ENCODE measurements at places on chromosomes 7 and 10.

DNA sequence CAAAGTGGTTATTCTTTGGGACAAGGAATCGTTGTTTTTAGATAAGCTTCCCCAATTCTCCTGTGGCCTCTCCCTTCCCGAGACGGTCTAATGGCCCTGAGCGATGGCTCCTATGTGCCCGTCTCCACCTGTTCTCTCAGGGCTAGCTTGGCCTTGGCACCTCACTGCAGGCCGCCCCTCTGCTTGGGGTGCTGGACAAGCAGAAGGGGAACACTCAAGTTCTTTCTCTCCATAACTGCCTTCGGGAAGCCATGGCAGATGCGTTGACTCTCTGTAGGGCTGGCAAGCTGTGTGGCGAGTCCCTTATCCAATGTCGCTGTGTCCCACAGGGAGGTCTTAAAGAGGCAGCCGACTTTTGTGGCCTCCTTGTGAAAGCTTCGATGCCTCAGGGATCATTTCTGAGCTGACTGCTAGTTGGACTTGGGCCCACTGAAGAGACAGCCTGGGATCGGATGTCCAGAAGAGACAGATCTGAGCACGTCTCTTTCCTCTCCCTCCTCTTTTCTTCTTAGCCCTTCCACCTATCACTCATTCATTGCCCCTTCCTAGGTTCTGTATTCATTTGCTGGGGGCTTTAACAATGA is 70.8 kb downstream of the GRK5 start:
- DNase-seq: no peak

- DNase-seq: no peak
Observed at GRCh38 chr7:522071-522950, 2.7 kb upstream of the PDGFA start.

- DNase-seq: no peak
Observed at GRCh38 chr10:62373995-62374861, at the start of gene ZNF365. Gene ZNF365 (plus strand): TSS chr10:62374369. CDS start chr10:62376194, 1,825 bp downstream.

- DNase-seq: no peak
Observed at GRCh38 chr7:136698977-136699376, 169.5 kb upstream of the CHRM2 start.

- DNase-seq: no peak
Observed at GRCh38 chr7:47604496-47604890, 22.6 kb upstream of the TNS3 start.

- no peak for DNase-seq
Observed at GRCh38 chr7:26681819-26682418, 182.5 kb downstream of the SKAP2 start.

DNA sequence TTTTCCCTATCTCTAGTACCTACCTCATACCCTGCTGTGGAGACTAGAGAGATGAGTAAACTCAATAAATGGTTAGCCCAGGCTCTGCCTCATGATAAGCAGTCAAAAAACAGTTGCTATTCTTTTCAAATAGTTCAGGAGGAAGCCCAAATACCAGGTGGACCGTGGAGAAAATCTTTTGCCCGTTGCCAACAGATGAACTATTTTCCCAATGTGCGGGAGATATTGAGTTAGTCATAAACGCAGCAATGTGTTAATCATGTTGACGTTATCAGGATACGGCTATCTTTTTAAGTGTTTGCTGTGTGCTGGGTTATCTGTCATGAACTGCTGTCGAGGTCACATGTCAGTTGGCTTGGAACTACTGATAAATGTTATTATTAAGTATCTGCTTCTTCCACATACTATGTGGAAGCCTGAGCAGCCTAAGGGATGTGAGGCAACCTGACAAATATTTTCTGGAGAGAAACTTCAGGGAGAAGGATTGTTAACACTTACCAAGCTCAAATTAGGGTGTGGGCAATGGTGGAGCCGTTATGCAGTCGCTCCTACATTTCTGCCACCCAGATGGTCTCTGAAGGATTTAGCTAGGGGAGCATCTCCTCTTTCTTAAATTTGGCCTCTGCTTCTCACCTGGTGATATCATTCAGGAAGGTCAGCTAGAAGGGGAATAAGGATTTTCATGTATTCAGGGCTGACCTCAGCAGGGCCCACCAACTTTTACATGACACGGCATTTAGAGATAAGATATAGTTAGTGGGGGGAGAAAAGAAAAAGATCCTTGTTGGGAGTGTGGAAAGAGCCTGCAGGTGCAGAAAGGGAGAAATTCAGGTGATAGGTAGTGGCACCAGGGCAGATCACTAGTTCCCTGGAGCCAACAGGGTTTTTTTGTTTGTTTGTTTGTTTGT is 33.5 kb upstream of the SLC26A3 start:
- DNase-seq: no peak

DNA sequence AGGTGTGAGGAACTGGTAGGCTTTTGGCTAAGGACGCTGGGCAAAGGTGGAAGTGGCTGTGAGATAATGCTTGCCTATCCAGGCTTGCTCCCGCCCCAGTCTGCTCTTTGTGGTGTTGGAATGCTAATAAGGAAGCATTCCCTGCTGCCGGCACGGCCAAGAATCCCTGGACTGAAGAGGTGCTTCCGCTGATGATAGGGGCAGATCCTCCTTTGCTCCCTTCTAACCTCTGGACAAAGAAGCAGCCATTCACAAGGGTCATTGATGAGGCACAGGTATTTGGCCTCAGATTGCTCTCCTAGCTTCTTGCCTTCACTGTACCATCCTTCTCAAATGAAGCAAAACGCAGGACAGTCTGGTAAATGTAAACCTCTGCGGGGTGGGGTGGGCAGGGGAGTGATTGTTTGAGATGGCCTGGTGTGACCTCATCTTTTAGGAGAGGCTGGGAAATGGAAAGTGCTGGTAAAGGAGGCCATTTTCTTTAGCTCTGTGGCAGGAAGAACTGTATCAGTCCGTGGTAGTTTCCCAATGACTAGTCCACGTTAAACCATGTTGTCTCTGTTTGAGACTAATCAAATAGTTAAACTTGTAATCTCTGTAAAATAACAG is 1.7 kb downstream of the PGAM1 start:
- DNase-seq: no peak

DNA sequence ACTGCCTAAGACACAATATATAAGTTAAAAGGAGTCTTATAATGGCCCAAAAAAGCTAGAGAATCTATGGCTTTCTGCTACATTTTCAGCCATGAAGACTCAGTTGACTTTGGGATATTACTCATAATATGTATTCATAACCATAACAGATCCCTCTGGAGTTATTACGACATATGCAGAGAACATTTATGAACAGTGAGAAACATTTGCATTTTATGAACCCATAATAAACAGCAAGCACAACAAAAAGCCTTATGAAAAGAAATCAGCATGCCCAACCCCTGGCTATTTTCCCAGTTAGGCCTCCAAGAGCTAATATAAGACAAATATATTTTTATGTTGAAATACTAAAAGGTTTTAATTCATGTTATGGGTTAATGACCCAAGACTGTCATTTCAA is 52.4 kb downstream of the ARMH3 start:
- no peak for DNase-seq

GRCh38 chr7:131727189-131727588 is 170.8 kb upstream of the PODXL start:
- DNase-seq: no peak

- no peak for DNase-seq
Observed at GRCh38 chr10:34830217-34830822, 15.2 kb upstream of the PARD3 start.

GRCh38 chr10:6141296-6142151 is 52.7 kb downstream of the RBM17 start:
- no peak for DNase-seq

GRCh38 chr7:32108651-32109050 is 38.4 kb upstream of the PDE1C start:
- DNase-seq: no peak

- DNase-seq: no peak
Observed at GRCh38 chr10:23614483-23614882, 175.6 kb downstream of the OTUD1 start.

DNA sequence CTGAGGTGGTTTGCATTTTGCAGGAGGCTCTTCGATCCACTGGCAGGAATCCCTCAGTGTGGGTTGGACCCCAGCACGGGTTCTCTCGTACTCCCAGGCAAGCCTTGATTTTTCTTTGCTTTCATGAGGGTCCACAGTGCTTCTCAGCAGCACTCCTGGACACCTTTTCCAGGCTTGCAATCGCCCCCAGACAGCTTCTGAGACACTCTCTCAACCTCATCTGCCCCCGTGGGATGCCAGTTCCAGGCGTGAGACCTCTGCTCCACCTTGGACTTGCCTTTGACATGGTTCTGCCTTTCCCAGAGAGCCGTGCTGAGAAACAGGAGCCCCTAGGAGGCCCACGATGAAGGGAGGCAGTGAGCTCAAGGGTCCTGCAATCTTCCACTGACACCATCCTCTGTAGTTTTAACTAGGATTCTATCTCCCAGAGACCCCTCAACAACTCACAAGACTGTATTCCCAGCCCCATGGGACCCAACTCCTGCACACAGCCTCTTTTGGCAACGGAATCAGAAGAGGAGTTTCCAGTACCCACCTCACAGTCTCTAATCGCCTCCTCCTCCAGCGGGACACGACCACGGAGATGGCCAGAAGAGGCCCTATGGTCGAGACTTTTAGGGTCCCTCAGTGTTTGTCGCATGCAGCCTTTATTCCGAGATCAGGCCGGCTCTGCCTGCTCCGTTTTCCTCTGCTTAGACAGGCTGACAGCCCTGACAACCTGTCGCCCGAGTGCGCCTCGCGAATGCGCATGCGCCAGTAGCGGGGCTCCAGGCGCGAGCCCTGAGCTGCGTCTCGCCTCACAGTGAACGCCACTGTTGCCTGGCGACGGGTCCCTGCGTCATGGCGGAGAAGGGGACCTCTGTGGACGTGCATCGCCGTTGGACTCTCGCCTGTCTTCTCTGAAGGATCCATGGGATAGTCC is 26.0 kb upstream of the ZNF273 start:
- peak; percentile 28 for DNase-seq

- DNase-seq: no peak
Observed at GRCh38 chr7:144452064-144452463, 48.6 kb upstream of the NOBOX start.

GRCh38 chr7:132683896-132684690 is 107.8 kb upstream of the PLXNA4 start:
- no peak for DNase-seq

- DNase-seq: no peak
Observed at GRCh38 chr7:127710635-127711034, 58.6 kb downstream of the SND1 start.

- no peak for DNase-seq
Observed at GRCh38 chr10:52314822-52315552, 906 bp downstream of the DKK1 start.

GRCh38 chr10:7577579-7577978 is 89.2 kb downstream of the ITIH5 start:
- DNase-seq: no peak

DNA sequence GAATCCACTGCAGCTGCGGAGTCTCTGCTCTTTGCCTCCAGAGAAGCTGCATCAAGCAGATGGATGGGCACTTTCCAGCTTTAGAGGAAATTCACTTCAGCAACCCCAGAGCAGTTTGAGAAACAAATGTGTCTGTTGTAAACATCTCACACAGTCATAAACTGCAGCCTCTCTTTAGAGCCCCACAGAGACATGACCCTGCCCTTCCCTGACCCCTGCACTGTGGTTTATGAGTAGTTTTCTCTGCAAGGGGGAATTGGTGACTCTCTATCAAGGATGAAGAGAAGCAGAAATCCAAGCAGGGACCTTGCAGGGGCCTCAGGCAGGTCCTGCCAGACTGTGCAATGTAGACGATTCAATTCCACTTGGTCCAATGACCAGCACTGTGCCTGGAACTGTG is 160.2 kb downstream of the SH2D4B start:
- DNase-seq: no peak

- DNase-seq: no peak
Observed at GRCh38 chr7:129665013-129665401, 53.5 kb downstream of the NRF1 start.

DNA sequence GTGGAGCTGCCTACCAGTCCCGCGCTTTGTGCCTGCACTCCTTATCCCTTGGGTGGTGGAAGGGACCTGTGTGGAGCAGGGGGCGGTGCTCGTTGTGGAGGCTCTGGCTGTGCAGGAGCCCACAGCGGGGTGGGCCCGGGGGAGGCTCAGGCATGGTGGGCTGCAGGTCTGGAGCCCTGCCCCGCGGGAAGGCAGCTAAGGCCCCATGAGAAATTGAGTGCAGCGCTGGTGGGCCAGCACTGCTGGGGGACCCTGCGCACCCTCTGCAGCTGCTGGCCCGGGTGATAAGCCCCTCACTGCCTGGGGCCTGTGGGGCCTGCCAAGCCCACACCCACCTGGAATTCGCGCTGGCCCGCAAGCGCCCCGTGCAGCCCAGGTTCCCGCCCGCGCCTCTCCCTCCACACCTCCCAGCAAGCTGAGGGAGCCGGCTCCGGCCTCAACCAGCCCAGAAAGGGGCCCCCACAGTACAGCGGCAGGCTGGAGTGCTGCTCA is 859.6 kb upstream of the KCND2 start:
- DNase-seq: no peak

- no peak for DNase-seq
Observed at GRCh38 chr10:78924319-78925003, 144.3 kb upstream of the ZMIZ1 start.

GRCh38 chr7:121126801-121127534 is 138.5 kb downstream of the CPED1 start:
- no peak for DNase-seq

DNA sequence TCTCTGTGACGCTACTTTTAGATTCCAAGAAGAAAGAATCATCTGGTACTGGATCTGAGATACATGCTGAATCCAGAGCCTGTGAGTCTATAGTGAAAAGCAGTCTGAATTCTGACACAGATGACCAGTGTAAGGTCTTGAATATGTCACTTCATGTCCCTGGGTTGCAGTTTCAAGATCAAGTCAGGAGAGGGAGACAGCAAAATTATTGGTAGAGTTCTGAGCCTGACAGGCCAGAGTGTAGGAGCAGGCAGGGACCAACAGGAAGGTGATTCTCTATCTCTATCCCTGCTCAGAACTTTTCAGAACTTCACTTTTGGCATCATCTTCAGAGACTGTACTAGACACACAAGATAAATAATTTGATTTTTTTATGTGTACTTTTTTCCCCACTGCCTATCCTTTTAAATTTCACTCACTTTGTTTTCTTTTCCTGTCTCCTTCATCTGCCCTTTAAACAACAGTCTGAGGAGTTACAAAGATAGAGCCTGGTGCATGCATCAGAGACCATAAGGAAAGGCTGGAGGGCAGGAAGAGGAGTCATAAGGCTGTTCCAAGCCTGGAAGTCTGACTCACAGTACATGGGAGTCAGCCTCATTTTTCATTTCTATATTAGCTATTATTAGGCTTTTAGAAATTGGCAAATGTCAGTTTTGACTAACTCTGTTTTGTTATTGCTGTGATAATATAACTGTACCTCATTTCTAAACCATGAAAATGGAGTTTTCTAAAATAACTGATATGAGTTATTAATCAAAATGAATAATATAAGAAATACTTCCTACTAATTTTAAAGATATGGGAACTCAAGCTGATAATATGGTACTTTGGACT is 120.2 kb upstream of the TMEM229A start:
- no peak for DNase-seq

- DNase-seq: no peak
Observed at GRCh38 chr10:114507449-114507848, 103.1 kb upstream of the AFAP1L2 start.

DNA sequence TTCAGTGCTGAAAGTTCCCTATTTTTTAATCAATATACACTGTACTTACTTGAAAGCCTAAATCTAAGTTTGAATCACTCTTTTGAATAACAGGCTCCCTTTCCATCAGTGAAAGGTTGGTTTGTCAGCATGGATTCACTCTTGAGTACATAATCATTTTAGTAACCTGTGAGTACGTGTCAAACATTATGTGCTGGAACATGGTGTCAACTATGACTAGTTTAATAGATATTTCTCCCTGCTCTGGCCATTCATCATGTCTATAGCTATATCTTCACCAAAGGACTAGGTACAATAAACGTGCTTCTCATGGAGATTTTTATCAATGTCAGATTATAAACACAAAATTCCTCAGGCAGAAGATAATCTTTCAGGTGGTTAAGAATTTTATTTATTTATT is 61.7 kb upstream of the MDFIC start:
- DNase-seq: no peak

Data from activated naive CD8-positive, alpha-beta T cell treated with anti-CD3 and anti-CD28 coated beads, Interleukin-2, amount 50 U/mL, for 16 hours (primary cell).